Caudate nucleus (tissue), 63 donors: ENCODE measurements at places on chromosomes 1 and 21.

GRCh38 chr1:154191990-154192461 is at the start of gene TPM3:
TPM3 (minus strand) TSS chr1:154192100; CDS start chr1:154192018, 82 bp downstream.
- no peak for DNase-seq

DNA sequence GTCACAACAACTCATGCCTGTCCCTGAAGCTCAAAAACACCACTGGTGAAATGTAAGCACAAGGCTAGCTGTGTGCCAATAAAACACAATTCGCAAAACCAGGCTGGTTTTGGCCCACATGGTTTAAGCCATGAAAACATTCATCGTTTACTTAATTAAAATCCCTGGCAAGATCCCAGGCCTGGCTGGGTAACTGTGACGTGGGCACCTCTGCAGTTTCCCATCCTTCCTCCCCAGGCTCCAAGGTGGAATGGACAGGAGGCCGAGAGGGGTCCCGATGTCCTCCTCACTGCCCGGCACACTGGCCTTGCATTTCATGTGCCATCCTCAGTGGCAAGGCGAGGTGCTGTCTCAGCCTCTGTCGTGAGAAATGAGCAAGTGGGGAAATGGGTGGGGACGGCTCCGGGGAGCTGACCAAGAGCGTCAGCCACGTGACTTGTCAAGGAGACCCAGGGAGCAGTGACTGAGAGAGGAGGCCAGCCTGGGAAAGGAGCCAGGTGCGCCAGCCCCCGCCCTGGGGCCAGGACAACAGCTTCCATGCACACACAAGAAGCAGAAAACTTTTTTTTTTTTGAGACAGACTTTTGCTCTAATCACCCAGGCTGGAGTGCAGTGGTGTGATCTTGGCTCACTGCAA is 153.1 kb upstream of the RAB4A start:
- DNase-seq = peak; percentile 40

GRCh38 chr1:151841141-151841540 is 1.5 kb upstream of the C2CD4D start:
- no peak for DNase-seq

DNA sequence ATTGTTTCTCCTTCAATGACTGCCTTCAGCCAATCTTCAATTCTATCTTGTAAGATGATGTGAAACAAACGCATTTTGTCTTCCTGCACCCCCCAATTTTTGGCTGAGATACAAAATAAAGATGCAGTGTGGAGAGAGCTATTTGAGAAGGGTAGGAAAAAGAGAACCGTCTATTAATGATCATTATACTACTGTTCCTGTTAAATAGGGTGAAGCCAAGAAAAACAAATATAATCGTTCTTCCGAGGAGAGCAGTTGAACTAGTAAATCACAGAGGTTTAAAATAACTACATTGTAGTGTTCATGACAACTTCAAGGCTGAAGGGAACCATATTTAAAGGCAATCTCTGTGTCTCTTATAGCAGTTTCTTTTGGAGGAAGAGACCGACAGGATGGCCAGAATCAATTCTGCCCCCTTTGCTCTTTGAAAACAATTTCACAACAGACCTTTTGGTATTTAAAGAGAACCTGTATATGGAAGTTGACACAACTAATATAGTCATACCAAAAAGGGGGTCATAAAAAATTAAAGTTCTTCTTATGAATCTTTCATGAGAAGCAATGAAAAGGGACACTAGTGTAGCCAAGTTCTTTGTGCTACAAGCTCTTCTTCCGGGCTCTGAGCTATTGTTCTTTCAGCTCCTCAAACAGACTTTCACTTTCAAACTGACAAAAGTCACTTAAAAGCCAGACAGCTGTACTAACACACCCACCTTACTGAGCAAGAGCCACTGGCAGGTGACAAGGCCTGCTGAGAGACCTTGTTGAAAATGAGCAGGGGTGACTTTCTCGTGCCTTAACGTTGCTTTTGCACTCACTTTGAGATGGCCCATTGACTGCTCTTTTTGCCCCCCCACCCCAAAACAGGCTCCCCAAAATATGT is 30.9 kb downstream of the PROX1 start:
- no peak for DNase-seq

DNA sequence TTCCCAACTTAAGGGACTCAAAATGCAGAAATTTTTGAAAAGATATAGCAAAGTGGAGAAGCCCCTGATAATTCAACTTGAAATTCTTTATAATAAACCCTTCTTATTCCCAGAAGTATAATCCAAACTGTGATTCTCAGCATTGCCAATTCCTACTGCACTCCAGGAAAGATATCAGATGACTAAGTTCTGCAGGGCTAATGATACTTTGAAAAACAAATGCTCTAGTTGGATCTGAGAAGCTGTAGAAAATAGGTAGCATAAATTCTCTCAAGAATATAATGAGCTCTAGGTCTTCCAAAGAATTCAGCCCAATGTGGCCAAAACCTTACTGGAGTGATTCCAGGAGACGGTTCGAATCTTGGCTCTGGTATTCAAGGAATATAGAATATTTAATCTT is 294.0 kb upstream of the PTBP2 start:
- DNase-seq = no peak

- DNase-seq = no peak
Observed at GRCh38 chr1:145796753-145797152, 27.1 kb downstream of the RNF115 start.

DNA sequence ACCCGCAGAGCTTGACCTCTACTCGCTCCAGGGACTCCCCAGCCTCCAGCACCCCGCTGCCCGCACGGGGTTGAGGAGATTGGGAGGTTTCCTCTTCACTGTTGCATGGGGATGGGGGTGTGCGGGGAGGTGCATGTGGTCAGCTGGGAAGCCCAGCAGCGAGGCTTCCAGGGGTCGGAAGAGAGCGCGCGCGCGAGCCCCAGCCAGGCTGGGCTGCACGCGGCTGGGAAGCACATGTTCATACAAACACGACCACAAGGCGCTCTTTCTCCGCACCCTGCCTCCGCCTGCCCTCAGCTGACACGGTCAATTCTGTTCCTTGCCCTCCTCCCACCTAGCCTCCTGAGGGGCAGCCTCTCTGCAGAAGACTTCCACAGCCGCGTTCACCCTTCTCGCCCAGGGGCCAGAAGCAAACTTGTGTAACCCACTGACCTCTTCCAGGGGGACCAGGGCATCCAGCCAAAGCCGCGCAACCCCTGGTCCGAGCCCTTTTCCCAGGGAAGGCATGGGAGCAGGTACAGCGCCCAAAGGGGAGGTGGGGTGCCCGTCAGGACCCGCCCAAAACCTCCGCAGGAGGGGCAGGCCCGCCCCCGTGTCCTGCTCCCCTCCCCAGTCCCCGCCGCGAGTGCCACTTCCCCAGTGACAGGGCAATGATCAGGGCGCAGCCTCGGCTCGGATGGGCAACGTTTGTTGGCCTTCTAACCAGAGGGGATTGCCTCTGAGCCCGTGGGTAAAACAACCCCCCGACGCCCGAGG is 1.3 kb downstream of the COL24A1 start:
- no peak for DNase-seq

- no peak for DNase-seq
Observed at GRCh38 chr1:12532405-12533315, 85.3 kb downstream of the DHRS3 start.
